Hepatocyte (in vitro differentiated cells): ENCODE measurements at places on chromosomes 3 and 15. TPM values are rescaled to one million over a fixed set of nuclear protein-coding genes. Genes with fewer than 3 reads are reported as not detected.

- H3K4me1 ChIP-seq: no peaks in the 10 kb centered on the region
- H3K36me3 ChIP-seq: no peaks in the 10 kb centered on the region
- no peak overlapping the region for H3K4me3 ChIP-seq
- H3K27me3 ChIP-seq: no peaks in the 10 kb centered on the region
- no peak overlapping the region for H3K27ac ChIP-seq
Observed at GRCh38 chr3:99674086-99674789, 35.8 kb downstream of the COL8A1 start.

DNA sequence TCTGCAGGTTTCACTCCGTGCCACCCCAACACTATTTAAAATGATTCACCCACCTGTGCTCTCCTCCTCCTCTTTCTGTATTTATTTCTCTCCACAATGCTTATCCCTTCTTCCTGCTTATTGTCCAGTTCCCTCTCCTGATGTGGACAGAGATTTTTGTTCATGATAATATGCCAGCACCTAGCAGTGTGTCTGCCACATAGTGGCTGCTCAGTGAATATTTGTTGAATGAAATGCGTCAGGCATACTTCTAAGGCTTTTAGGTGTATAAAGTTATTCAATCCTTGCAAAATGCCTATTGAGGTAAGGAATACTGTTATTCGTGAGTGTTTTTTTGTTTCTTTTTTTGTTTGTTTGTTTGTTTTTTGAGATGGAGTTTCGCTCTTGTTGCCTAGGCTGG, 67.5 kb upstream of the MME start:
- no peaks in the 10 kb centered on the region for H3K27me3 ChIP-seq
- no peak for DNase-seq
- no peak overlapping the region for H3K27ac ChIP-seq
- H3K36me3 ChIP-seq: no peaks in the 10 kb centered on the region
- H3K4me1 ChIP-seq: no peaks in the 10 kb centered on the region

- no peak overlapping the region for H3K4me3 ChIP-seq
- no peak for DNase-seq
- H3K27ac ChIP-seq: no peak overlapping the region
- no peaks in the 10 kb centered on the region for H3K27me3 ChIP-seq
Observed at GRCh38 chr3:181633556-181633955, 78.2 kb upstream of the SOX2 start.

- no peaks in the 10 kb centered on the region for H3K36me3 ChIP-seq
- no peaks in the 10 kb centered on the region for H3K4me1 ChIP-seq
- H3K27ac ChIP-seq: no peak overlapping the region
Observed at GRCh38 chr3:88180398-88180999, 30.7 kb downstream of the C3orf38 start.

- no peaks in the 10 kb centered on the region for H3K27me3 ChIP-seq
- no peak overlapping the region for H3K27ac ChIP-seq
- no peak overlapping the region for H3K4me3 ChIP-seq
- no peaks in the 10 kb centered on the region for H3K4me1 ChIP-seq
- no peaks in the 10 kb centered on the region for H3K36me3 ChIP-seq
- no peak for DNase-seq
Observed at GRCh38 chr15:25740383-25741255, 122.5 kb downstream of the ATP10A start.

- H3K4me3 ChIP-seq: no peak overlapping the region
- H3K36me3 ChIP-seq: no peaks in the 10 kb centered on the region
- no peak for DNase-seq
- H3K4me1 ChIP-seq: no peaks in the 10 kb centered on the region
- H3K27me3 ChIP-seq: no peaks in the 10 kb centered on the region
- no peak overlapping the region for H3K27ac ChIP-seq
Observed at GRCh38 chr15:62706317-62706716, 336.2 kb upstream of the TPM1 start.

- no peak overlapping the region for H3K4me3 ChIP-seq
- DNase-seq: no peak
- H3K27ac ChIP-seq: no peak overlapping the region
- H3K36me3 ChIP-seq: no peaks in the 10 kb centered on the region
- H3K27me3 ChIP-seq: no peaks in the 10 kb centered on the region
Observed at GRCh38 chr3:150697646-150698045, 6.1 kb downstream of the ERICH6 start.

Gene CD200
- polyA plus RNA-seq: 14.2 and 16.8 TPM in 2 replicates

Gene COL6A6
- 0.23 and 0.24 TPM in 2 replicates for polyA plus RNA-seq

Gene NEK11
- 3.5 and 3.9 TPM in 2 replicates for polyA plus RNA-seq
